CD4-positive, alpha-beta T cell treated with Interleukin-6 at 100 ng/mL for 8 hours (primary cell): ENCODE measurements at places on chromosomes 7 and 10.
A peak's percentile ranks its signal among the peaks of the same experiment; 100 is the strongest.

- DNase-seq, result no peak
Observed at GRCh38 chr7:36962367-36962766, 238.1 kb upstream of the AOAH start.

- no peak for DNase-seq
Observed at GRCh38 chr7:35289376-35289775, 35.5 kb upstream of the TBX20 start.

DNA sequence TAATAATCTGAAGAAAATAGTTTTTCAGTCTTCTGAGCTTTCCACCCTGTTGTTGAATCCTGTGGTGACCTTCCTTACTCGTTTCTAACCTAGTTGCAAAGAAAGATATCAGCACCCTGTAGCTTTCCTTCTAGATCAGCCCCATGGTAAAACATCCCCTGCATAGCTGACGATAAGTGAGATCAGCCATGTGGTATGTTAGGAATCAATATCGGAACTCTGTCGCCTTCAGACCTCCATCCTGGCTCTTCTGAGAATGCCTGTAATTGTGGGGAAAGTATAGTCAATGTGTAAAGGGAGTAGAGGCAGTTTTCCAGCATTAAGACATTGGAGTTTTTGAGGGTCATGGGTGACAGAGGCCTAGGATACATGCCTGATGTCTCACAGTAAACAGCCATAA lies 151.8 kb downstream of the LRRC4 start:
- no peak for DNase-seq

DNA sequence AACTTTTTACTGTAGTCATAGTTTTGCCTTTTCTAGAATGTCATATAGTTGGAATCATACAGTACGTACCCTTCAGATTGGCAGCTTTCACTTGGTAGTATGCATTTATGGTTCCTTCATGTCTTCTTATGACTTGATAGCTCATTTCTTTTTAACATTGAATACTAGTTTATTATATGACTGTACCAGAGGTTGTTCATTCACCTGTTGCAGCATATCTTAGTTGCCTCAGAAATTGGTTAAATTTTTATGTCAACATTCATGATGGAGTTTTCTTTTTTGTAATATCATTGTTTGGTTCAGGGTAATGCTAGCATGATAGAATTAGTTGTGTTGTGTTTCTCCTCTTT lies 94.8 kb upstream of the CDK13 start:
- no peak for DNase-seq

GRCh38 chr10:44295644-44296241 lies 89.2 kb downstream of the CXCL12 start:
- no peak for DNase-seq

- DNase-seq, result no peak
Observed at GRCh38 chr10:71274901-71275796, 43.9 kb upstream of the SLC29A3 start.

- DNase-seq, result no peak
Observed at GRCh38 chr7:47634273-47634672, 52.4 kb upstream of the TNS3 start.

DNA sequence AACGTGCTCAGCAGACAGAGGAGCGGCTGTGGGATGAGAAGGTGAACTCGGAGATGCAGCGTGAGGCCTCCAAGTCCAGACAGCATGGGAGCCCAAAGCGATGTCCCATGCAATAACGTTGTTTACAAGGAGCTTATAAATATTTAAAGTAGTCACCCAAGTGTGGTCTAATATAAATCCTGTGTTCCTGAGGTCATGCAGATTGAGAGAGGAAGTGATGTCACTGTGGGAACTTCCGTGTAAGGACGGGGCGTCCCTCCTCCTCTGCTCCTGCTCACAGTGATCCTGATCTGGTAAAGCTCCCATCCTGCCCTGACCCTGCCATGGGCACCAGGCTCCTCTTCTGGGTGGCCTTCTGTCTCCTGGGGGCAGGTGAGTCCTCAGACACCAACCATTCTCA lies 94.7 kb upstream of the PRSS58 start:
- peak; percentile 32 for DNase-seq
